Glutamatergic neuron (in vitro differentiated cells): ENCODE measurements at places on chromosomes 7 and 10.

DNA sequence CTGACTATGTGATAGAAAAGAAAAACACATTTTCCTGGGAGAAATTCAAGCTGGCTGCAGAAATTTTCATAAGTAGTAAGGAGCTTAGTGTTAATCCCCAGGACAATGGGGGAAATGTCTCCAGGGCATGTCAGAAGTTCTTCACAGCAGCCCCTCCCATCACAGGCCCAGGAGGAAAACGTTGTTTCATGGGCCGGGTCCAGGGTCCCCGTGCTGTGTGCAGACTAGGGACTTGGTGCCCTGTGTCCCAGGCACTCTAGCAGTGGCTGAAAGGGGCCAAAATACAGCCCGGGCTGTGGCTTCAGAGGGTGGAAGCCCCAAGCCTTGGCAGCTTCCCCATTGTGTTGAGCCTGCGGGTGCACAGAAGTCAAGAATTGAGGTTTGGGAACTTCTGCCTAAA, 99.0 kb upstream of the ASAH2 start:
- no peak for DNase-seq

DNA sequence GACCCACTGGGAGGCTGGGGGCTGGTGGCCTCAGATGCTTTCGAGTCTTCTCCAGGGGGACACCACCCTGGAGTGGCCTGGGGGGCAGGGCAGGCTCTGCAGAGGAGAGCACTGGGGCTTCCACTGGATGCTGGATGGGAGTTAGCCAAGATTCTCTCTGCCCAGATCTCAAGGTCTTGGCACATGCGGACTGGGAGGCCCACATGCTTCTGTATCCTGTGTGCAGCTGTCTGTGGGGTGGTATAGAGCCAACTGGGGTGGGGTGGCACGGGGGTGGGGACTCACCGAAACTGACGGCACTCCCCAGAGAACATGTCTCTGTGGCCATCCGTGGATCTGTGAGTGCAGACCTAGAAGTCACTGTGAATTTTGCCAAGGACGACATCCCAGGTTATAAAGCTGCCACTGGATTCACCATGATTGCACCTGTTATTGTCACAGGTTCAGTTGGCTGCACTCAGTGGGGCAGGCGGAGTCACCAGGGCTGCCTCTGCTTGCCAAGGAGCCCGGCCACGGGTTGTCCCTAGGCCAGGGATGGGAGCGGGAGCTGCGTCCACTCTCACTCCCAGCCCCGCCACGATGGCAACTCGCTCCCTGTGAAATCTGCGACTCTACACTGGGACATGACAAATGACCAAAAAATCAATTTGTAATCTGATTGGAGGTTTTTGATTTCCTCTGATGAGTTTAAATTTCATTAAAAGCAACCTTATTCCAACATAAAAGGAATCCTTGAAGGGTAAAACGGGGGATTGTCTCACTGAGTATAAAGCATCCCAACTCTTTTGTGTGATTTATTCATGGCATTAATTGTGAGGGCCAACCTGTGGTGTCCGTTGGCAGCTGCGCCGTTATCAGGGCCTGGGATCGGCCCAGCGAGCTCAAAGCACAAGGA, 131.3 kb downstream of the EBF3 start:
- no peak for DNase-seq

DNA sequence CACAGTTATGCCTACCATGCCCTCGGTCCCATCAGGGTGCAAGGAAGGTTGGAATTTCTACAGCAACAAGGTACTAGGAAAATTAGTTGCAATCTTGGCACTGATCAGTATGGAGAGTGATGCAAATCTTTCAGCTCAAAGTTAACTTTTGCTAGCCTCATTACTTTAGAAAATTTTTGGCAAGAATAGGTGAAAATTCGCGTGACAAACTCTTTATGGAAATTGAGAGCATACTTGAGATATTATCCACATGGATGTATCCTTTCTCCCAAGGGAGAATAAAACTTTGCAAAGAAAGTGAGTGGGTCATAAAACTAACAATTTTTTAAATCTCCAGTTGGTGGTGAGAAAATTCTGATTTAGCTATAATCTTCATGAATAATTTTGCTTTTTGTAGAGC, 71.1 kb upstream of the SLC39A12 start:
- no peak for DNase-seq

GRCh38 chr7:47383072-47383471, 198.8 kb downstream of the TNS3 start:
- DNase-seq, result no peak

- DNase-seq, result no peak
These were observed 33.8 kb downstream of the GPR22 start for GRCh38 chr7:107503687-107504086.

DNA sequence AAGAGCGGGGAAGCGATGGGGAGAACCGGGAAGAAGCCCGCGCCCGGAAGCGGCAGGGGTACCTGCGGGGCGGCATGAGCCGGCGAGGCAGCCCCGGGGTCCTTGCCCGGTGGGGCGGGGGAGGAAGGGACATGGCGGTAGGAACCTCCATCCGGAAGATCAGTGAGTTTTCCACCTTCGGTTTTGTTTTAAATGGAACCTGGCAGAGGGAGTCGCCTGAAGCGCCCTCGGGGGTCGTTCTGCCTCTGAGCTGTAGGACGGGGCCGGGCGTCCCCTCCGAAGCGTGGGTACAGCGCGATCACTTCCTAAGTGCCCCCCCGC, 471 bp downstream of the PFKP start:
- DNase-seq, result no peak

DNA sequence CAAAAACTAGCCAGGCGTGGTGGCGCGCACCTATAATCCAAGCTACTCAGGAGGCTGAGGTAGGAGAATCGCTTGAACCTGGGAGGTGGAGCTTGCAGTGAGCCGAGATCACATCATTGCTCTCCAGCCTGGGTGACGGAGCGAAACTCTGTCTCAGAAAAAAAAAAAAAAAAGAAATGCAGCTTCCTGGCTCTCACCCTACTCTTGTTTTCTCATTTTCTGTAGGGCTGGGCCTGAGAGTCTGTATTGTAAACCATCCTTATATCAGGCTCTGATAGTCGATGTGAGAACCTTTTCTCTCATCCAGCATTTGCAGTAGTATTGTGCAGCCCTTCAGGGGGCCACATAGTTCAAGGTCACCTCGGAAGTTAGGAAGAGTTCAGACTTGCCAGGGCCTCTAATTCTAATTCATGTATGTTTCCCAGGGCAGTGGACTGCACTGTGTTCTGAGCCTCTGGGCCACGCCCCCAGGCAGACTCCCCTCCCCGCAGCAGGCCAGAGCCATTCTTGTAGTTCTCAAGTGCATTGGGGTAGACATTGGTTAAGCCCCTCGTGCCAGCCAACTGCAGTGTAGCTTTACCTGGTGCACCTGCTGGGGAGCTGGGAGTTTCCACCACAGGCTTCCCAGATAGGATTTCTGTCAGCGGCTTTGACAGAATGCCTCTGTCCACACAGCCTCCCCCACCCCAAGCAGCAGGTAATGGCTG, 38.3 kb upstream of the PDCD4 start:
- no peak for DNase-seq

- DNase-seq, result no peak
These were observed 12.3 kb upstream of the TRDMT1 start for GRCh38 chr10:17213646-17214349.

DNA sequence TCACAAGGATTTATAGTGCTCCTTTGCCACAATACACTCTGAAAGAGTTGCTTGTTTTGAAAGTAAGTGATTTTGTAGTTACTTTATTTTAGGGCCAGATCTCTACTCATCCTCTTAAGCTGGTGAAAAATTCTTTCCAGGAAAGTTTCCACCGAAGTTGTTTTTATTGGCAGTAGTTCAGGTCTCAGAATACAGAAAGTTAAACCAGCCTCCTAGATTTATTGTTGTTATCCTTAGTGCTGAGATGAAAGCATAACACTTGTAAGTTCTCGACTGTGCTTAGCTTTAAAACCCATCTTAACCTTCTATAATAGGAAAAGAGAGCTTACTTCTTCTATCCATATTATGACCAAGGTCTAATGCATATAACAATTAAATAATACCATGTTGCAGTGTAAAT, 5.5 kb downstream of the AP3M1 start:
- no peak for DNase-seq

- no peak for DNase-seq
These were observed 91.3 kb downstream of the SCRN1 start for GRCh38 chr7:29898301-29898700.

GRCh38 chr10:17963431-17963830, 11.7 kb downstream of the SLC39A12 start:
- DNase-seq, result no peak

DNA sequence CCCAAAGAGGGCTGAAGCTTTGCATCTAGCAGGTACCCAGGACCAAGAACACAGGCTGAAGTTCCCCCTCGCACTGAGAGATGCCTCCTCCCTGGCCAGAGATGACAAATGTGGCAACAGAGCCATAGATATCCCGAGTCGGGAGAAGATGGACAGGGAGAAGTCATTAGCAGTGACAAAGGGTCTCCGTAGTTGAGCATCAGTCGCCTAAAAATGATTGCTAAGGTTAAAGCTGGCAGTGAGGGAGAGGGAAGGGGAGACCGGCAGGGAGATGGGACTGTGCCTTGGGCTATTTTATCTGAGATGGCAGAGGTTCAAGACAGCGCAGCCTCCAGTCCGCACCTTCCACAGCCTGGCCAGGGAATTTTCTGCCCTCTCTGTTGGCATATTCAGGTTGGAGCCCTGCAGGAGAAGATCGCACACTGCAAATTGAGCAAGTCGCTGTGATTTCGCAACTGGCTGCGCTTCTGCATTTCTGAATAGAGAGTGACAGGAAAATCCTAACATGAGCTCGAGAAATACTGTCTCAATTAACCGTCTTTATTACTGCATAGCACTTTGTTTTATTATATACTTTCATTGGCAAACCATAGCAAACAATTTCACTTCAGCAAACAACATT, 238.9 kb upstream of the GPR26 start:
- DNase-seq, result no peak

GRCh38 chr10:45580371-45581215, 92.0 kb downstream of the ZFAND4 start:
- no peak for DNase-seq

- no peak for DNase-seq
These were observed 142.9 kb upstream of the ZMIZ1 start for GRCh38 chr10:78925800-78926319.

DNA sequence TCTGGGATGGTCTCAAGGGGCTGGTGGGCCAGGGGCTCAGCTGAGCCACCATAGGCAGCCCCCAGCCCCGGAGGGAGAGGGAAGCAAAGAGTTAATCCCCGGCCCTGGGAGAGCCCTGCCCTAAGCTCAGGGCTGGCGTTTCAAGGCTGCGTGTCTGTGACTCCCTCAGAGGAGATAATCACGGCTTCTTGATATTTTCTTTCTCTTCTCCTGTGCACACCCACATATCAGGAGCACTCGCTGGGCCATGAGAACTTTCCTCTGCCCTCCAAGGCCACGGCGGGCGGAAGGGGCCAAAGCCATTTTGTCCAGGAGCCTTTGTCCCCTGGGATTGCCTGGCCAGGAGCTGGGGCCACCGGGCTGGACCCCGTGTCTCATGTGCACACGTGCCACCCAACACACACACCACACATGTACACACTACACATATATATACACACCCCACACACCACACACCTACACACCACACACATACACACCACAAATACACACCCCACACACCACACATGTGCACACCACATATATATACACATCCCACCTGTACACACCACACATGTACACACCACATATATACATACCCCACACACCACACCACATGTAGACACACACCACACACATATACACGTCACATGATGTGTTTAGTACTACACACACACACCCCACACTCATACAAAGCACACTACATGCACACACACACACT, 16.9 kb downstream of the VENTX start:
- DNase-seq, result no peak

DNA sequence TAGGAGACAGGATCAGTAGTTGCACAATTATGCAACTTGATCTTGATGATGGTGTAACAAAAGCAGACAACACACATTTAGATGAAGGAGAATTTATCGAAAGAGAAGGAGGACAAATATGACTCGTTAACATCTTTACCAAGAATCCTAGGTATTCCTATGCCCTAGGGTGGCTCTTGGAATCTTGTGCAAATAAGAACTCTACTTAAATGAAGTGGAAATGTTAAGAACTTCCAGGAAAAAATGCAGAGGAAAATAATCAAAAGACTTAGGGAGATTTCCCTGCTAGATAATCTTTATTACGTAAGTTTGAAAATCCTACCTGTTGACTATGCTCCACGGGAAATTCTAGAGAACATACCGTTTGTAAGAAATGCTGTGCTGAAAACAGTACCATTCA, 485.4 kb downstream of the POM121L12 start:
- no peak for DNase-seq

- DNase-seq, result no peak
These were observed 261.6 kb downstream of the TNS3 start for GRCh38 chr7:47320296-47320695.

GRCh38 chr7:155792999-155793560, 19.2 kb downstream of the SHH start:
- no peak for DNase-seq

DNA sequence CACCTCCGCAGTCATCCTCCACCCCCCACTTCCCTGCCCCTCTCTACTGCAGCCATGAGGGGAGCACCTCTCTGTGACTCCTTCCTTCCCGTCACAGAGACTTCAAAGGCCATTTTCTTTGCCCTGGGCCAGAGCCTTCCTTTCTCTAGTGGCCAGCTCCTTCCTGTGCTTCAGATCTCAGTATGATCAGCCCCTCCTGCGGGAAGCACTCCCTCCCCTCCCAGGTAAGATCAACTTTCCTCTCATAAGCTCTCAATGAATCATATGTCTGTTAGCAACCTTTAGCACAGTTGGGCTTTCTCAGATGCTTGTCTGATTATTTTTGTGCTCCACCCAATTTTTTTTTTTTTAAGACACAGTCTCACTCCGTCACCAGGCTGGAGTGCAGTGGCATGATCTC, 241.0 kb upstream of the PRSS1 start:
- no peak for DNase-seq

DNA sequence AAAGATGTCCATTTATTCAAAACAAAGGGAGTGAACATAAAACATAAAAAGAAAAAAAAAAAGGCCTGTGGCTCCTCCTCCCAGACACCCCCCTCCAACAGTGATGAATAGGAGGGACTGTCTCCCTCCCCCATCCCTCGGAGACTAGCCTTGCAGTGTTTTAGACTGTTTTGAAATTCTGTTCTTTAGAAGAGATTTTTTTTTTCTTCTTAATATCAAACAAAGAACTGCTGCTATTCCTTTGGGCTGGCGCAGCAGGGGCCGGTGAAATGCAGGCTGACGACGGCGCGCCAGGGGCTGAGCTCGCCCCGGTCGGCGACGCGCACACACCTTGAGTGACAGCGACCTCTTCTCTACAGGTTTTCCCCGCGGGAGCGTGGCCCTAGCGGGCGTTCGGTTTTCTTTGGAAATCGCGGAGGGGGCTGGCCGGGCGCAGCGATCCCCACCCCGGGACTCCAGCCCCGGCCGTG, at the start of gene LANCL2:
LANCL2 (plus strand) TSS at position 133 of the 470 bp plus-strand sequence. CDS start 689 bp downstream, outside the sequence.
- no peak for DNase-seq

DNA sequence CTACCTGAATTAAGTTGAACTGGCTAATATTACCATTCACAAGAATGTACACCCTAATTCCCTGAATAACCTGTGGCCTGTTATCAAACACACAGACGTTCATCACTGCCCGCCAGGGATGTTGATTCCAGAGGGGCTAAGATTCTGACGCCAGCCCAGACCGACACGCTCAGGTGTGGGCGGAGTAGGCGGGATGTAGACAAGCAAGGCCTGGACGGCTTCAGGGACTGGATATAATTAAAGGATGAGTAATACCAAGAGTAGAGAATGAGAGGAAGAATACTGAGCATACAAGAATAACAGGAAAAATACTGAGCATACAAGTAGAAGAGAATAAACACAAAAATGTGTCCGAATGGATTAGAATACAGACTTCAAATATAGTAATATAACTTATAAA, 29.0 kb downstream of the CUBN start:
- DNase-seq, result no peak
